ENCODE measurements at places on chromosomes 13 and 19. TPM values are rescaled to one million over a fixed set of nuclear protein-coding genes. Genes with fewer than 3 reads are reported as not detected.

The MEF2B gene
- 5.0 TPM for total RNA-seq

The MBD3L3 gene
- total RNA-seq: not detected

DNA sequence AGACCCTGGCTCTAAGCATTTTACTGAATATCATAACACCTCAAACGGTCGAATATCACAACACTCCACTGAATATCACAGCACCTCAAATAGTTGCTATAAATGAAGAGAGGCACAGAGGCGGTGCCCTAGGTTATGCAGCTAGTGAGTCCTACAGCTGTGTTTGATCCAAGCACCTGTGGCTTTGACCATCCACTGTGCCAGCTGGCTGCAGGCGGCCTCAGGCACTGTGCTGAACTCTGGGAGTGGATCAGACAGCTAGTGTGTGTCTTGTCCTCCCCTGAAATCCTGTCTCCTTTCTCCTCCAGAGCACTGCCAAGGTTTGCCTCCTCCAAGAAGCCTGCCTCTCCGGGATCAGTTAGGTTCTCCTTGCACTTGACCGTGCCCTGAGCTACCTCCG lies 7.3 kb downstream of the NOSIP start:
- H3K36me3 ChIP-seq: no peaks in the 10 kb centered on the region
- no peak for DNase-seq
- H3K27ac ChIP-seq: no peak overlapping the region
- H3K4me1 ChIP-seq: peaks cover 4% of the 10 kb centered on the region

DNA sequence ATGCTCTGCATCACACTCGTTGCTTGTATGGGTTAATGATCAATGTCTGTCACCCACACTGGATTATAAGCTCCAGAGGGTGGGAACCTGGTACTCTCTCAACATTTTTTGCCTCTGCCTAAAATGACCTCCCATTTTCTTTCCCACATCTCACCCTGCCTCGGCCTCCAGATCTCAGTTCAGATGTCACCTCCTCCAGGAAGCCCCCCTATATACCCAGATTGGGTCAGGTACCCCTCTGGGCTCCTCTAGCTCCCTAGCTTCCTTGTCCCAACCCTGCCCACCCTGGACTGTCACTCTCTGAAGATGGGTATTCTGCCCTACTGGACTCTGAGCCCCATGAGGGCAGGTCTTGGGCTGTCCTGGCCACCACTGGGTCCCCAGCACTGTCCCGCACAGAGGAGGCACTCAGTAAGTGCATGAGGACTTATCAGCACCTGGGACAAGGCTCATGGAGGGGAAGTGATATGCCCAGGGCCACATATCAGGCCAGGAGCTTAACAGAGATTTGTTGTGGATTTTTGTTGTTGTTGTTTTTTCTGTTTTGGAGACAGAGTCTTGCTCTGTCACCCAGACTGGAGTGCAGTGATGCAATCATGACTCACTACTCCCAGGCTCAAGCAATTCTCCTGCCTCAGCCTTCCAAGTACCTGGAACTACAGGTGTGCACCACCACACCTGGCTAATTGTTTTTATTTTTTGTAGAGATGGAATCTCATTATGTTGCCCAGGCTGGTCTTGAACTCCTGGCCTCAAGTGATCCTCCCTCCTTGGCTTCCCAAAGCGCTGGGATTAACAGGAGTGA lies 23.8 kb downstream of the PRKD2 start:
- H3K27me3 ChIP-seq: no peaks in the 10 kb centered on the region
- no peak overlapping the region for H3K4me3 ChIP-seq
- no peaks in the 10 kb centered on the region for H3K36me3 ChIP-seq
- DNase-seq: no peak
- H3K27ac ChIP-seq: no peak overlapping the region
- no peaks in the 10 kb centered on the region for H3K4me1 ChIP-seq

The KLK11 gene
- total RNA-seq: not detected

GRCh38 chr19:44131955-44132354 lies 9.4 kb upstream of the ZNF234 start:
- H3K36me3 ChIP-seq: no peaks in the 10 kb centered on the region
- DNase-seq: no peak
- no peaks in the 10 kb centered on the region for H3K4me1 ChIP-seq
- no peak overlapping the region for H3K4me3 ChIP-seq
- no peaks in the 10 kb centered on the region for H3K27me3 ChIP-seq

The KIR3DL1 gene
- total RNA-seq: not detected

DNA sequence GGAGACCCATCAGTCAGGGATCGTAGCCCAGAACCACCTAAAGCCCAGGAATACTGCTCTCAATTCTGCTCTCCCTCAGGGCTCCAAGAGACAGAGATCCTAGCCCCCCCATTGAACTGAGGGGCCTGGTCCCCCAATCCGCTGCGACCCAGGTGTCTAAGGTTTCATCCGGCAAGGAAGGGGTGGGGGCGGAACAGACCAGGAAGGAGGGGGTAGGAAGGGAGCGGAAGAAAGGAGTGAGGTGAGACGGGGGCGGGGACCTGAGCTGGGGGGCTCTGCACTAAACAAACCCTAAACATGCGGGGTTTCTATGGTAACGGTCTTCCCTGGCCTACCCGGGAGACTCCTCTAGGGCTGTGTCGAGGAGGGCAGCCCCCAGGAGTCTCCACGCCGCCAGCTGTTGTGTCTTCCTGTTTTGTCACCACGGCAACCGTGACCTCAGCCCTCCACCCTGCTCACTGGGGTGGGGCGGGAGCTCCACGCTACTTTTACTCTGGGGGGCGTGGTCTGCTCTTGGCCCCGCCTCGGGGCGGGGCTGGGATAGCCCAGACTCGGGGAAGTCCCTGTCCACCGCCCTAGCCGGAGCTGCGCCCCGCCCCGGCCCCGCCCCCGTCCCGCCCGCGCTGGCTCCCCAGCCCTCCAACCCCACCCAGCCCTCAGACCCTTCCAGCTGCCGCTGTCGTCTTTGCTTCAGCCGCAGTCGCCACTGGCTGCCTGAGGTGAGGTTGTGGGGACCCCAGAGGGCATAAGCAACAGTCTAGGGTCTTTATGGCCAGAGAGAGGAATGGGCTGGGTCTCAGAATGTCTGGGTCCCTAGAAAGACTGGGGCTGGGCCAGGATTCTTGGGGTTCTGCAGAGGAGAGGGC lies at the start of gene MYADM:
Gene MYADM (plus strand): TSS at position 659 of the 866 bp plus-strand sequence. CDS start 5,647 bp downstream, outside the sequence.
- H3K27me3 ChIP-seq: no peaks in the 10 kb centered on the region
- peak within 1 kb of the TSS; percentile 91 for H3K27ac ChIP-seq
- H3K4me3 ChIP-seq: peak within 1 kb of the TSS; percentile 58

GRCh38 chr13:32254916-32255723 lies 60.0 kb downstream of the ZAR1L start:
- no peak for DNase-seq
- no peaks in the 10 kb centered on the region for H3K36me3 ChIP-seq
- H3K4me1 ChIP-seq: no peaks in the 10 kb centered on the region
- H3K27ac ChIP-seq: no peak overlapping the region

The KIR3DL2 gene
- total RNA-seq: not detected

The ZNF799 gene
- 5.1 TPM for total RNA-seq

GRCh38 chr19:38759590-38760003 lies 13.7 kb downstream of the LGALS7 start:
- no peak for DNase-seq
- H3K27ac ChIP-seq: peak overlapping the region; percentile 69
- no peaks in the 10 kb centered on the region for H3K27me3 ChIP-seq
- no peak overlapping the region for H3K4me3 ChIP-seq
- no peaks in the 10 kb centered on the region for H3K36me3 ChIP-seq
- no peaks in the 10 kb centered on the region for H3K4me1 ChIP-seq

GRCh38 chr19:18939922-18940768 lies 872 bp downstream of the HOMER3 start:
- peaks cover 16% of the 10 kb centered on the region for H3K4me1 ChIP-seq
- DNase-seq: peak; percentile 59
- no peaks in the 10 kb centered on the region for H3K27me3 ChIP-seq
- peak overlapping the region; percentile 71 for H3K4me3 ChIP-seq
- peak overlapping the region; percentile 27 for H3K27ac ChIP-seq

- H3K4me3 ChIP-seq: no peak overlapping the region
- no peak overlapping the region for H3K27ac ChIP-seq
- DNase-seq: no peak
- no peaks in the 10 kb centered on the region for H3K4me1 ChIP-seq
Observed at GRCh38 chr13:73591861-73592260, 533.1 kb downstream of the KLF5 start.

The VASP gene
- 81.7 TPM for total RNA-seq

The MKNK2 gene
- total RNA-seq: 202 TPM

The CEACAM7 gene
- not detected for total RNA-seq

DNA sequence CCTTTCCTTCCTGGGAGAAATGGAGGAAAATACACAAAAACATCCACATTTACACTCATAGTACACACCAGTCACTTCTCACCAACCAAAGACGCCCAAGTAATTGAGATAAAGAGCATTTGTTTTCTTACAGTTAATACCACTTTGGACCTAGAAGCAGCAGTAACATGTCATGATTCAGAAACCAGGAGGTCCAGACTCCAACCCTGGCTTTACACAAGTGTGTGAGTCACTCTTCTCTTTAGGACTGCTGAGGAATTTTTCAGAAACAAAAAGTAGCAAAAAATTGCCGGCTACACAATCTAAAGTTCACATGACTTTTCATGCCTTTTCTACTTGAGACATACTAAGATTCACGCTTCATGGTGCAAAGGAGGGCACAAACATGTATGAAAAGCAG lies 42.1 kb downstream of the TUBGCP3 start:
- H3K36me3 ChIP-seq: no peaks in the 10 kb centered on the region
- no peak overlapping the region for H3K27ac ChIP-seq
- DNase-seq: no peak
- H3K4me1 ChIP-seq: no peaks in the 10 kb centered on the region

- no peak overlapping the region for H3K4me3 ChIP-seq
- no peaks in the 10 kb centered on the region for H3K27me3 ChIP-seq
- H3K36me3 ChIP-seq: no peaks in the 10 kb centered on the region
- H3K27ac ChIP-seq: no peak overlapping the region
Observed at GRCh38 chr13:32594157-32594738, 8.0 kb downstream of the PDS5B start.

DNA sequence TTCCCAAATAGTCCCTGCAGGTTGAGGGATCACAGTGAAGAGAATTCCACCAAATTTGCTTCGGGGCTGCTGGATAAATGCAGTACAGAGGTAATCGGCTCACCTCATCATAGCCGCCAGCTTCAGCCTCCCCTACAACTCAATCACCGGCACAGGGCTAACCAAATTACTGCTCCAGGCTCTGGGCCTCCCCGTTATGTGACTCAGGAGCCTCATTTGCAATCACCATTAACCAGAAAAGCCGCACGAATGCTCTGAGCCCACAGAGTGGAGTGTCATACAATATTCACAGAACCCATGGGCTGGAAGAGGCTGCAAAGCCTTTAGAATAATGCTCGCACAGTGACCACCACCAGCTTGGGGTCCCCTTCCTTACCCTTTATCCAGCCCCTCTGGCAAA lies 4.9 kb downstream of the SIAH3 start:
- no peaks in the 10 kb centered on the region for H3K27me3 ChIP-seq
- no peaks in the 10 kb centered on the region for H3K36me3 ChIP-seq
- no peak overlapping the region for H3K27ac ChIP-seq

The MISP gene
- 680 TPM for total RNA-seq

The POU2F2 gene
- 30.5 TPM for total RNA-seq

- no peak for DNase-seq
- H3K4me1 ChIP-seq: no peaks in the 10 kb centered on the region
Observed at GRCh38 chr19:32475141-32476031, 69.8 kb downstream of the DPY19L3 start.

- no peaks in the 10 kb centered on the region for H3K27me3 ChIP-seq
- DNase-seq: peak; percentile 67
- peaks cover 75% of the 10 kb centered on the region for H3K4me1 ChIP-seq
- H3K27ac ChIP-seq: peak overlapping the region; percentile 98
- no peak overlapping the region for H3K4me3 ChIP-seq
Observed at GRCh38 chr19:1854542-1855039, 6.3 kb upstream of the REXO1 start.

- H3K27me3 ChIP-seq: no peaks in the 10 kb centered on the region
- no peak overlapping the region for H3K4me3 ChIP-seq
- H3K36me3 ChIP-seq: no peaks in the 10 kb centered on the region
- DNase-seq: no peak
Observed at GRCh38 chr19:41031916-41032315, 40.8 kb downstream of the CYP2B6 start.

DNA sequence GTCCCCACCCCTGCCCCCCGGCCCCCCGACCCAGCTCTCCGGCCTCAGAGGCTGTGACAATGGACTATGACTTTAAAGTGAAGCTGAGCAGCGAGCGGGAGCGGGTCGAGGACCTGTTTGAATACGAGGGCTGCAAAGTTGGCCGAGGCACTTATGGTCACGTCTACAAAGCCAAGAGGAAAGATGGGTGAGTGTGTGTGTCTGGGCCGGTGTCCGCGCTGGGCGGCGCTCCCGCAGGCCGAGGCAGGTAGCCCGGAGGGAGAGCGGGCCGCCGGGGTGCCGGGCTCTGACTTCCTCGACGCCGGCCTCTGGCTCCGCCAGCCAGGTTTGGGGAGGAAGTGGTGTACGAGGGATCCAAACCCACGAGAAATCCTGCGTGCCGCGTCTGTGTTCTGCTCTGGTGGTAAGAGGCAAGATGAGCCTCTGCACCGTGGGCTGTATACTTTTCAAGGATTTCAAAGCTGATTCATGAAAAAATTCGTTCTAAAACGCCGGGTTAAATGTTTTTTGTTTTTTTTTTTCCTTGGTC lies 718 bp downstream of the CDK8 start:
- peaks cover 11% of the 10 kb centered on the region for H3K4me1 ChIP-seq
- no peaks in the 10 kb centered on the region for H3K27me3 ChIP-seq
- H3K36me3 ChIP-seq: no peaks in the 10 kb centered on the region
- H3K27ac ChIP-seq: peak overlapping the region; percentile 84
- peak overlapping the region; percentile 87 for H3K4me3 ChIP-seq
- peak; percentile 82 for DNase-seq

DNA sequence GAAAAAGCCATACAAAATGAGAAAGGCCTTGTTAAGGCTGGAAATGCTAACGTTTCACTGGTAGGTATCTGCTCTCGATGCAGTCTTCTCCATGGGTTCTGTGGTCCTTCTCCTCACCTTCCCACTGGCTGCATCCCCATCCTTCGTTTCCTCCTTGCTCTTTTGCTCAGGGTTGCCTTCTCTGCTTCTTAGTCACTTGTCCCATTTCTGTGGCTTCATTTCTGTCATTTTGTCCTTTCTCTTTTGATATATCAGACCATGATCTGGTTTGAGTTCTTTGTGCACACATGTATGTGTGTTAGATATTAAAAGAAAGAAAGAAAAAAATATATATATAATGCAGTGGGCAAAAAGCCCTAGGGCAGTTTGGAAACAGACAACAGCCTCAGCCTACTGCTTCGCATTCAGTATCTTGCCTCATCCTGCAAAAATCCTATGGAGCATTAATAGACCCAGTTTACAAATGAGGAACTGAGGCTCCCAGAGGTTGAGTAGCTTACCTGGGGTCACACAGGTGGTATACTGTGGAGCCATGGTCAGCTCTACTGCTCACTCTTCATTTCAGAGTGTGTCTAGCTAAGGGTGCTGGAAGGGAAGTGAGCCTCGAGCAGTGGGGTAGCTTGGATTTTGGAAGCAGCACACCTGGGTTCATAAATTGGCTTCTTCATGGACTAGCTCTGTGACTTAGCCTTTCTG lies 57.6 kb upstream of the MEDAG start:
- no peaks in the 10 kb centered on the region for H3K27me3 ChIP-seq
- no peak overlapping the region for H3K4me3 ChIP-seq
- H3K4me1 ChIP-seq: no peaks in the 10 kb centered on the region

The ZNF541 gene
- total RNA-seq: not detected

- no peak overlapping the region for H3K27ac ChIP-seq
- H3K4me1 ChIP-seq: no peaks in the 10 kb centered on the region
- H3K4me3 ChIP-seq: no peak overlapping the region
- H3K27me3 ChIP-seq: no peaks in the 10 kb centered on the region
- no peak for DNase-seq
- H3K36me3 ChIP-seq: no peaks in the 10 kb centered on the region
Observed at GRCh38 chr19:29819986-29820385, 8.2 kb downstream of the CCNE1 start.
